HT-29 (cell line): ENCODE measurements at places on chromosomes 2 and 18.
A peak's percentile ranks its signal among the peaks of the same experiment; 100 is the strongest.

DNA sequence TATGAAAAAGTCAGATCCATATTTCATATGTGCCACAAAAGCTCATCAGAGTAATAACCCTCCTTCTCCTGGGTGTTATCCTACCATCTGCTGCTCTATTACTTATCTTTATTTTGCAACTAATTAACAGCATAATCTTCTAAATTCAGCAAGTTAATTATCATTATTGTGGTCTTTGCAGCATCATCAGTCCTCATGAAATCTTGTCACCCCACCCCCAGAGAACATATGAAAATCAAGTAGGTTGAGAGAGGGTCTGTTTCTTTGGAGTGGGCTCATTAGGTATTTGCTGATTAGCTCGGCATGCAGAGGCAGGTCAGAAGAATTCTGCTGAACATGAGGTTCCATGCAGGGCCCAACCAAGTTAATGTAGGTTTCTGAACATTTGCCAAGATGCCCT is 64.8 kb downstream of the ATF2 start:
- DNase-seq, result no peak

GRCh38 chr18:59569390-59569791 is 127.8 kb downstream of the CCBE1 start:
- DNase-seq, result no peak

DNA sequence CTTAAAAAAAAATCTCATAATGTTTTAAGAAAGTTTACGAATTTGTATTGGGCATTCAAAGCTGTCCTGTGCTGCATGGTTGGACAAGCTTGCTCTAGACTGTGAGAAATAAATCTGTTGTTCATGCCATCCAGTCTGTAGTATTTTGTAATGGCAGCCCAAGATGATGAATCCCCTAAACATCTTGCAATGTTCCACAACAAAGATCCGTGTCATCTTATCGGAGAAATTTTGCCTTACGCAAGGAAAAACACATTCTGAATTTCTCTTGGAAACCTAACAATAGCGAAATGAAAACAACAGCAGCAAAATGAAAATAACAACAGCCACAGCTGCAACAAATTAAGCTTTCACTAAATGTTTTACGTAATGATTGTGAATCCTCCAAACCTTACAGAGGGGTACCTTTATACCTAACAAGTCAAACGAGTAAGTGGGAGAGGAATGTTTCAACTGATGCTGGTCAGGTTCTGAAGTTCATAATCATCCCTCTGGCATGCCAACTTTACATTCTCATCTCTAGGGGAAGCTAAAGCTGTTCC is 76.1 kb upstream of the RNU4ATAC start:
- DNase-seq, result no peak

DNA sequence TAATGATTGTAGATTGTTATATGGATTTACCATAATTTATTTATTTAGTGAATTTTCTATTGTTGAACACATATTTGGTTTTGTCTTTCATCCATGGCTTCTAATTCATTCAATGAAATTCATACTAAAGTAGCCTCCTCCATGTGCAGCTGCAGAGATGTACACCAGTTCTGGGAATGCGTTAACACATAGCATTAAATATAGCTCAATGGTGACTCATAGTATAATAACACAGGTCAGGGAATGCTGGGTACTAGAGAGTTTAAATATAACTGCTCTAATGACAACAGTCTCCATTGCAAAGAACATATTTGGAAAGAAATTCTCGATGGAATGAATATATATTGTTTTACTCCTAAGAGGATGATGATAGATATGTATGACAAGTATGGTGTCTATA is 1190.2 kb upstream of the NRXN1 start:
- DNase-seq, result no peak

DNA sequence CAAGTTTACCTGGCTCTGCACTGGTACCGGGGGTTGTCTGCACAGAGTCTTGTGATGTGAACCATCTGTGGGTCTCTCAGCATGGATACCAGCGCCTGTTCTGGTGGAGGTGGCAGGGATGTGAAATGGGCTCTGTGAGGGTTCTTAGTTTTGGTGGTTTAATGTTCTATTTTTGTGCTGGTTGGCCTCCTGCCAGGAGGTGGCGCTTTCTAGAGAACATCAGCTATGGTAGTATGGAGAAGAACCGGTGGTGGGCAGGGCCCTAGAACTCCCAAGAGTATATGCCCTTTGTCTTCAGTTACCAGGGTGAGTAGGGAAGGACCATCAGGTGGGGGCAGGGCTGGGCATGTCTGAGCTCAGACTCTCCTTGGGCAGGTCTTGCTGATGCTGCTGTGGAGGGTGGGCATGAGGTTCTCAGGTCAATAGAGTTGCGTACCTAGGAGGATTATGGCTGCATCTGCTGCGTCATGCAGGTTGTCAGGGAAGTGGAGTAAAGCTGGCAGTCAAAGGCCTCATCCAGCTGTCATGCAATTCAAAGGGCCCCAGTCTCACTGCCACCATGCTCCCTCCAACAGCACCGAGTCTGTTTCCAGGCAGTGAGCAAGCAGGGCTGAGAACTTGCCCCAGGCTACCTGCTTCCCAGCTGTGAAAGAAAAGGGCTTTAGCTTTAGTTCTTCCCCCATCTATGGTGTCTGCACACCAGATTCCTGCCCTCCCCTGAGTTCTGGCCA is 278.0 kb downstream of the METTL4 start:
- DNase-seq, result no peak

- peak; percentile 54 for DNase-seq
Observed at GRCh38 chr18:46481048-46481846, 175.8 kb downstream of the LOXHD1 start.

DNA sequence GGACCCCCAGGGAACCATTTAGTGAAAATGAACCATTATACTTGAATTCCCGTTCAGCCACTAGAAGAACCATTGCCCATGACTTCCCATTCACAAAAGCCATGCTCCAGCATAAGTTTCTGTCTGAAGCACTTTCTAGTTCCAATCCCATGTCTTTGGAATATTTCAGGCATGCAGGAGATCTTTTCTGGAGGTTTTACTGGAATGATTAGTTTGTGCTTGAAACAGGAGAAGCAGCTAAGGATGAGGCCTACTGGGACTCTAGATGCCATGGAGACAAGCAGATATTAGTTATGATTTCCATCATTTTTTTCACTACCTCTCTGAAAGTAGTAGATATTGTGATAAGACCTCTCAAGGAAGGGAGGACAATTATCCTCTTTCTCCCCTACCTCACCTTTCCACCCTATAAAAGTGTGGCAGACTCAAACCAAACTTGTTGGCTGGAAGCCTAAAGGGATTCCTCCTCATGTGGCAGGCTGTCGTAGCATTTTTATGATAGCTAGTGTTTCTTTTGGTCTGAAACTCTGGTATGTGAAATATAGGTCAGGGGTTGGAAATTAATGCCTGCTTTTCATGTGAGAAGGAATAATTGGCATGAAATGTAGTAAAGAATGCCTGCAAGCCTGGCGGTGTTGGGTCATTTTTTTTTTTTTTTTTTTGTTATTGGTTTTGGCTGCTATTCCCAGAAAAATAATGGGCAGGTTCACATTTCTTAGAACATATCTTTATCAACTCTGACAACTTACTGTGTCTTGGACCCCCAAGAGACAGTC is 29.3 kb upstream of the MMADHC start:
- no peak for DNase-seq

GRCh38 chr18:50651334-50651733 is 91.4 kb downstream of the MAPK4 start:
- DNase-seq, result no peak

DNA sequence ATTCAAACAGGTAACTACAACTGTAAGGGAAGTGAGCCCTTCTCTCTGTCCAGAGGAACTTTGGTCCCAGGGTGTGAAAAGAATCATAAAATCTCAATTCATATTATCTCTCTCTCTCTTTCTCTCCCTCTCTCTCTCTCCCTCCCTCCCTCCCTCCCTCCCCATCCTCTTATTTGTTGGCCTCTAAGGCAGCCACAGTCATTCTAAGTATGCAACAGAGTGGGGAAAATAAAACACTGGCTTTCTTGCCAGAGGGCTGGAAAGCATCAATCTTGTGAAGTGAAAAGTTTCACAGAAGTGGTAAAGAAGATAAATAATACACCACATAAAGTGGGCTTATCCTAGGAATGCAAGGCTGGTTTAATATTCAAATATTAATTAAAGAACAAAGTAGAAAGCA is 95.6 kb upstream of the KCNH7 start:
- DNase-seq, result no peak

GRCh38 chr2:66447677-66448076 is 12.8 kb downstream of the MEIS1 start:
- no peak for DNase-seq

- no peak for DNase-seq
Observed at GRCh38 chr2:182706751-182707150, 9.3 kb upstream of the DNAJC10 start.

- no peak for DNase-seq
Observed at GRCh38 chr2:122703676-122704075, 948.2 kb downstream of the TSN start.

DNA sequence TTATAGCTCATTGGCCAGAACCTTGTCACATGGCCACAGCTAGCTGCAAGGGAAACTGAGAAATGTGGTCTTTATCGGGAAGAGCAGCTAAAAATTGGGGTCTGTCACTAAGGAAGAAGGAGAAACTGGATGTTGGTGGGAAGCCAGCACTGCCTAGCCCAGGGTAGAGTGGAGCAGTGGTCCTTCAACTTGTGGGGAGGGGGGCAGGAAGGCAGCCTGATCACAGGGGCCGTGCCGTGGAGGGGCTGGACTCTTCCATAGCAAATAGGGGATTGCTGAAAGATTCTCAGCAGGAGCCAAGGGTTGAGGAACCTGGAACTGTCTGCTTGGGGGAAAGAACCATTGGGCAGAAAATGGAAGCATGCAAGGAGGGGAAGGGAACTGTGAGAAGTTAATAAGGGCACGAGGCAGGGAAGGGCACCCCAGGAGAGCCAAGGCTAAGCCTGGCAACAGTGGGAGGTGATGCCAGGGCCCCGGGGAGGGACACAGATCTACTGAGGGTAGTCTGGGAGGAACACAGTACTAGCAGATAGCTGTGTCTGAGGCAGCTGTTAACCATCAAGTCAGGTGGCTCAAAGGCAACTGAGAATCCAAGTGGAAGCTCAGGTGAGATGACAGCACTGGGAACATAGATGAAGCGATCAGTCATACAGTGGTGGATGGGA is 5.9 kb upstream of the NEURL3 start:
- no peak for DNase-seq

GRCh38 chr18:2180586-2180985 is 390.7 kb downstream of the METTL4 start:
- DNase-seq, result peak; percentile 50

- DNase-seq, result no peak
Observed at GRCh38 chr2:231502596-231502995, 27.6 kb downstream of the NMUR1 start.

GRCh38 chr2:65023742-65024141 is 32.5 kb upstream of the CEP68 start:
- no peak for DNase-seq

DNA sequence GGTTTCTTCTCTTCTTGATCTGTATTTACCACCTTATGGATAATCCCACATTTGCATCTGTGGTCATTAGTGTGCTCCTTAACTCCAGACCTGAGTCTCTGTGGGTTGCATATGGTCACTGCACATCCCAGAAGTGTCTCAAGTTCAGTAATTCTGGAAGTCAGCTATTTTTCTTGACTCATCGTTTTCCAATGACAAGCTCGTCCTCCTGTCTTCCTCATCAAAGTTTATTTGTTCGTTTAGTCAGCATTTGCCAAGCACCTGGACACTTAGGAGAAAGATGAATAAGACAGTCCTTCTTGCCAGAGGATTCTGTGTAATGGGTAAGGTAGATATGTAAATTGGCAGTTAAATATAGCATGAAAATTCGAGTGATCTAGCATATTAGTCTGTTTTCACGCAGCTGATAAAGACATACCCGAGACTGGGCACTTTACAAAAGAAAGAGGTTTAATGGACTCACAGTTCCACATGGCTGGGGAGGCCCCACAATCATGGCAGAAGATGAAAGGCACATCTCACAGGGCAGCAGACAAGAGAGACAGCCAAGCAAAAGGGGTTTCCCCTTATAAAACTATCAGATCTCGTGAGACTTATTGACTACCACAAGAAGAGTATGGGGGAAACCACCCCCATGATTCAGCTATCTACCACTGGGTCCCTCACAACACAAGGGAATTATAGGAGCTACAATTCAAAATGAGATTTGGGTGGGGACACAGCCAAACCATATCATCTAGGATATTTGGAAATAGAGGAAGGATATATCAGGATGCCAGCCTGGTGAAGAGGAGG is 19.4 kb downstream of the FASTKD2 start:
- DNase-seq, result no peak

GRCh38 chr2:234986876-234987720 is 35.3 kb downstream of the SH3BP4 start:
- no peak for DNase-seq

GRCh38 chr2:231926180-231926741 is at the start of gene NPPC:
Gene NPPC (minus strand): TSS chr2:231926396. CDS start chr2:231926249, 147 bp downstream.
- no peak for DNase-seq

DNA sequence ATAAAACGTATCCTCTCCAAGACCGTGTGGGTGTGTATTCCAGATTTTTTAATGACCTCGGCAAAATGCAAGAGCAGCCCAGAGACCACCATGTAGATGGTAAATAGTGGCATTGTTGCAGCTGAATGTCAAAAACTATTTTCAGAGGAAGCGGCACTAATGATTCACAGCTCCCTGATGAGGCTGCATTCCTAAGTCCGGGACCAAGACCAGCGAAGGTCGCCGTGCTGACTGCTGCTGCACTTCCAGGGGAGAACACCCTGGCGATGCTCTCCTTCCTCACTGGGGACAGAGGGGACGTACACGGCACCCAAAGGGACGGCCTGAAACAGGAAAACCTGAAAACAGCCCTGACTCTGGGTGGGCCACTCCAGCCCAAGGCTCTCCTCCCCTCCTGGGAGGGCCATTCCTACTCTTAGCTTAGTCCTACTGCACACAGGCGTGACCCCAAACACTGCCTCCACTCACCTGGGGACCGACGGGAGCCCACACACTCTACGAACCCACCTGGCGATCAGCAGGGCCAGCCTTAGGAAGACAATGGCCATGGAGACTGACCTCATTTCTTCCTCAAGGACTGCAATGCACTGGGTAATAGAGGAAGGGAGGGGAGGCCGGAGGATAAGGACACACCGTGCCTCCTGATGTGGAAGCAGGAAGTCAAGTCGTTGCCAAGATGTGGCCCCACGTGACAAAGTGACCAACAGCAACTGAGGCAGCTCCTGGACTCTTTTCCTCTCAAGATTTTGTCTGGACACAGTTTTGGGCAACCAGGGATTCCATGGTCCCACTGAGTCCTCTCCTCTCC is 82.8 kb downstream of the ZNF516 start:
- no peak for DNase-seq

GRCh38 chr2:54881759-54882158 is 158.3 kb downstream of the EML6 start:
- no peak for DNase-seq

- no peak for DNase-seq
Observed at GRCh38 chr2:172101821-172102390, 794 bp downstream of the DLX2 start.

DNA sequence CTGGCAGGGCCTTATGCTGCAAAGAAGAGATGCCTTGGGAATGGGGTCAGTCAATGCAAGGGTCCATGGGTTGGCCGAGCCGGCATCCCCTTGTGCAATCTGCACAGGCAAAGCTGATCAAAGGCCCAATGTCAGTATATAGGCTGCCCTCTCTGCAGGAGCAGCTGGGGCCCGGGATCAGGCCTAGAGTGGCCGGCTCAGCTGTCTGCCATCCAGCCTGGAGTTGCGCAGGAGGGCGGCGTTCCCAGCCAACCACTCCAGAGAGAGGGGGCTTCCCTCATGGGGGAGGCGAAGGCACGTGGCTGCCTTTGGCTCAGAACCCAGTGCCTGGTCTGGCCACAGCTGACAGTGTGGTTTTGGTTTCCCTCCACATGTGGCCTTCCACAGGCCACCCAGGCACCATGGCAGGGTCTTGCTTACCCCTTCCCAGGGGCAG is 3.9 kb downstream of the INPP5D start:
- DNase-seq, result no peak
